Renal pelvis (tissue), 12 donors: ENCODE measurements at places on chromosomes 1 and 21.

GRCh38 chr1:187588917-187589316 lies 760.2 kb downstream of the PLA2G4A start:
- DNase-seq, result no peak

GRCh38 chr1:164440232-164440631 lies 118.8 kb upstream of the PBX1 start:
- peak; percentile 19 for DNase-seq

GRCh38 chr1:79646880-79647279 lies 640.4 kb upstream of the ADGRL4 start:
- no peak for DNase-seq

- DNase-seq, result no peak
Measured at GRCh38 chr1:62870148-62870547, 86.2 kb downstream of the ATG4C start.

DNA sequence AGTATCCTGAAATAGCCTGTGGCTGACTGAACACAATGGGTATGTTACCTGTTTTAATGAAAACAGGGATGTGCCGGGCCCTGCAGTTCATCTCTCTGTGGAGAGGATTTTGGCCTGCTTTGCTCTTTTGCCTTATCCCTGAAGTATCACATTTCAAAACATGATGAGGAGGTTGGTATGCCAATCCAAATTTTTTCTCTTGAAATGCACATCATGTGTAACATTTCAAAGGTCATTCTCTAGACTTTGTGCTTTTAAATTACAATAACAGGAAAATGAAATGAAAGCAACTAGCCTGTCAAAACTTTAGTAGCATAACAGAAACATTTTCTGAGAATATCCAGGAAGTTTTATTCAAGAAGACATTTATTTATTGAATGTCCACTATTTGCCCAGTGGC lies 118.9 kb downstream of the SLC44A5 start:
- DNase-seq, result no peak

- peak; percentile 77 for DNase-seq
Measured at GRCh38 chr1:94092210-94092613, 28.7 kb downstream of the ABCA4 start.
